Stimulated activated CD8-positive, alpha-beta memory T cell treated with anti-CD3 and anti-CD28 coated beads, Interleukin-7, amount 100 ng/mL, for 24 hours (primary cell): ENCODE measurements at places on chromosomes 7 and 10.

DNA sequence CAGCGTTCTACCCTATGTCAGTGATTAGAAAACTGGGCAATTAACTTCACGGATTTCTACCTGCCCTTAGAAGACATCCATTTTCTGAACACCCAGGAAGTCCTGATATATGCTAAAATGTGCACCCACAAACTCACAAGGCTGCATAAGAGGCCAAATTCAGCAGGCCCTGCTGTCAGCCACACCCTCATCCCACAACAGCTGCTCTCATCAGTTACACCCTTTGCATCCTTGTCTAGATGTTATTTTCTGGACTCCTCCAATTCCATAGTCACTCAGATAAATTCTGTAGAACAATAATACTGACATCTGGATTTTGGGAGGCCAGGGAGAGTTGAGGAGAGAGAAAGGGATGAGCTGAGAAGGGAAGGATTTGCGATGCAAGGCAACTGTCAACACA, 208.9 kb downstream of the TAX1BP1 start:
- no peak for DNase-seq

GRCh38 chr7:44235582-44236332, 35.0 kb downstream of the YKT6 start:
- no peak for DNase-seq

- no peak for DNase-seq
Measured at GRCh38 chr7:26948617-26949118, 84.3 kb upstream of the SKAP2 start.

DNA sequence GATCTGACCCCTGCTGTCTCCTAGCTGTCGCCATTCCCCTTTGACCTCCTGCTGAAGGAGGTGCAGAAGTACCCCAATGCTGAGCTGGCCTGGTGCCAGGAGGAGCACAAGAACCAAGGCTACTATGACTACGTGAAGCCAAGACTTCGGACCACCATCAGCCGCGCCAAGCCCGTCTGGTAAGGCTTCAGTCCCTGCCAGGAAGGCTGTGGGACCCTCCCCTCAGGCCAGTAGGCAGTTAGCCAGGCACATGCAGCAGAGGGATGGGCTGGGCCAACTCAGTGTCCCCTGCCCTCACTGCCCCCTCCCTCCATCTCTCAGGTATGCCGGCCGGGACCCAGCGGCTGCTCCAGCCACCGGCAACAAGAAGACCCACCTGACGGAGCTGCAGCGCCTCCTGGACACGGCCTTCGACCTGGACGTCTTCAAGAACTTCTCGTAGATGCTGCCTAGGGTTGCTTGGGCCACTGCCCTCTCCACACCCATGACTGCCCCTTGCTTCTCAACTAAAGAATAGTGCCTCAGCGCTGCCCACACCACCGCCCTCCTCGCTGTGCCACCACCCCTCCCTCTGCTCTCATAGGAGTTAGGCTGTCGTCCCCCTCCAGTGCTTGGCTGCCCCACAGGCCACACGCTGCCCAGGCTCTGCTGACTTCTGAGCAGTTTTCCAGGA, 41.0 kb upstream of the ZMIZ2 start:
- no peak for DNase-seq

DNA sequence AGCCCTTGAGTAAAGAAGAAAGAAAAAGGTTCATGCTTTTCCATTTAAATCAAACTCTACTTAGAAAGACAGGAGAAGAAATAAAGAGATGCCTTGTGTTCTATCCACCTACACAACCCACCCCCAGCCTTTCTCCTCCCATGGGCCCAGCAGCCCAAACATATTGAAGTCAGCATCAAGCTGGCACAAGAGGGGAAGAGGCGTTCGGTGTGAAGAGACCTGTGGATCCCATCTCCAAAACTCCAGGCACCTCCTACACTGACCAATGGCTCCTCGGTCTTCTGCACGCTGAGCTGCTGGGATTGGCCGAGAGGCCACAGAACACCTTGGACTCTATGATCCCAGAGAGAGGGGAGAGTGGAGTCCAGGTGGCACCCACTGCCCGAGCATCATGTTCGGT, 66.0 kb upstream of the CELF2 start:
- no peak for DNase-seq

- DNase-seq = no peak
Measured at GRCh38 chr7:132347123-132347522, 229.1 kb downstream of the PLXNA4 start.

GRCh38 chr10:32377458-32378259, 30.7 kb upstream of the EPC1 start:
- no peak for DNase-seq

DNA sequence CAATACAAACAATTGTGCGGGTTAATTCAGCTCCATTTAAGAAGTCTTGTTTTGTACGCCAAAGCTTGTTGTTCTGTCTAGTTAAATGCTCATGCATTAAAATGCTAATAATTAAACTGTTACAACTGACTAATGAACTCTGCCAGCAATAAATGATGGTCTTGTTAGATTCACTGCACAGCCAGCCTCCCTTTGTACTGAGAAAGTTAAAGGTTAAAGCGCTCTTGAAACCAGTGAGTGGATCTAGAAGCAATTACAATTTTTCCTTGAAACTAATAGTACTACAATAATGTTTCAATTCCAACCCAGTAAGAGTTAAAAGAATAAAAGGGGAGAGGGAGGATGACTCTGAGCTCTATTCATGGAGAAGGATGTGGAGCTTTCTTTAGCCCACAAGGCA, 233.0 kb downstream of the EMX2 start:
- no peak for DNase-seq

GRCh38 chr10:114048472-114048871, 4.8 kb downstream of the ADRB1 start:
- DNase-seq = no peak

- DNase-seq = no peak
Measured at GRCh38 chr10:26358071-26358470, 80.1 kb upstream of the APBB1IP start.

GRCh38 chr7:52355053-52355452, 680.4 kb upstream of the POM121L12 start:
- DNase-seq = no peak

DNA sequence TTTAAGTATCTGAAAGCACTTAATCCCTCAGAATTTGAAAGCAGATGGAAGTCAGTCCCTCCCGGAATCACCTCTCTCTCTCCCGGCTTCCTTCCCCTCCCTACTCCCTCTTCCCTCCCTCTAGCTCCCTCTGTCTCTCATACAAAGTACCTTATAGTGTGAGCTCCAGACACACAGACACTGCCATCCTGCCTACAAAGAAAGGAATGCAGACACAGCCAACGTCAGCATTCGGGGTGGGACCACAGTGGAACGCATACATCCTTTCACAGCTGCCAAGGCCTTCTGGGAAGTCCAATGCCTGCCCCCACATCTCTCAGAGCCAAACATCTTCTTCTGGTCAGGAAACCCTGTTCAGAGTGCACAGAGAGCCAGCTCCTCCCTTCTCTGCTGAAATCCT, 9.3 kb downstream of the NOD1 start:
- no peak for DNase-seq

GRCh38 chr7:105932835-105933477, 30.1 kb upstream of the CDHR3 start:
- DNase-seq = no peak
